Lower lobe of right lung (tissue), 2 donors: ENCODE measurements at places on chromosomes 5 and 9. TPM values are rescaled to one million over a fixed set of nuclear protein-coding genes. Genes with fewer than 3 reads are reported as not detected.

DNA sequence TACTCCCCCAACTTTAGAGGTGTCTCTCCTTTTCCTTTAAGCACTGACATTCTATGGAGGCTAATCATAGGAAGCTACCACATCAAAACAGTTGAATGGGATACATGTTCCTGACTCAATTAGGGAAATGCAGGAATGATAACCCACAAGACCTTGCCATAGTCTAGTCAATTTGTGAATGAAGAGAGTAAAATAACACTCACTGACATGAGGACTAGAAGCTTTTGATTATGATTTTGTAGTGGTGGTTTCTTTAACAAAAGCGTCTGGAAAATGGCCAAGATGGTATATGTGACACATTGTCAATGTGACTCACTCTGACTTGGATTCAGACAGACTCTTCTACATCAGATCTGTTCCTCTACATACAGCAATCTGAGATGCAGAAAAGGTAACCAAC is 13.7 kb upstream of the PRELID2 start:
- no peaks in the 10 kb centered on the region for H3K36me3 ChIP-seq
- no peak overlapping the region for H3K27ac ChIP-seq
- no peak for DNase-seq
- H3K27me3 ChIP-seq, result no peaks in the 10 kb centered on the region
- no peak overlapping the region for H3K4me3 ChIP-seq

ZSWIM6 gene
- 18.1 TPM for total RNA-seq

DNA sequence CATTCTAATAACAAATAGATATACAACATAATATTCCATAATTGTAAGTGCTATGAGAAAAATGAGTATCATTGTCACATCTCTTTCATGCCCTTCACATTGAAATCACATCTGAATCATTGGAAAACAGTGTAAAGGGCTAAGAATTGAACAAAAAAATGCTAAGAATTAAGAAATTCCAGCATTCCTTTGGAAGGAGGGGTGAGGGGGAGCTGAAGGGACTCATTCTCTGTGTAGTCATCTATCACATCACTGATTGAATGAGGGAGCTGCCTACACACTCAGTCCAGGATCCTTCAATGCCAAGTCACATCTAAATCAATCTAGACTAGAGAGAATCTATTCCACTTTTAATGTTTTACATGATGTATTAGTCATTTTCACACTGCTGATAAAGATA is 286.6 kb downstream of the DTWD2 start:
- no peaks in the 10 kb centered on the region for H3K27me3 ChIP-seq
- no peaks in the 10 kb centered on the region for H3K36me3 ChIP-seq
- no peaks in the 10 kb centered on the region for H3K4me1 ChIP-seq
- DNase-seq, result no peak
- no peak overlapping the region for H3K4me3 ChIP-seq

TAS2R1 gene
- total RNA-seq, result not detected

DNA sequence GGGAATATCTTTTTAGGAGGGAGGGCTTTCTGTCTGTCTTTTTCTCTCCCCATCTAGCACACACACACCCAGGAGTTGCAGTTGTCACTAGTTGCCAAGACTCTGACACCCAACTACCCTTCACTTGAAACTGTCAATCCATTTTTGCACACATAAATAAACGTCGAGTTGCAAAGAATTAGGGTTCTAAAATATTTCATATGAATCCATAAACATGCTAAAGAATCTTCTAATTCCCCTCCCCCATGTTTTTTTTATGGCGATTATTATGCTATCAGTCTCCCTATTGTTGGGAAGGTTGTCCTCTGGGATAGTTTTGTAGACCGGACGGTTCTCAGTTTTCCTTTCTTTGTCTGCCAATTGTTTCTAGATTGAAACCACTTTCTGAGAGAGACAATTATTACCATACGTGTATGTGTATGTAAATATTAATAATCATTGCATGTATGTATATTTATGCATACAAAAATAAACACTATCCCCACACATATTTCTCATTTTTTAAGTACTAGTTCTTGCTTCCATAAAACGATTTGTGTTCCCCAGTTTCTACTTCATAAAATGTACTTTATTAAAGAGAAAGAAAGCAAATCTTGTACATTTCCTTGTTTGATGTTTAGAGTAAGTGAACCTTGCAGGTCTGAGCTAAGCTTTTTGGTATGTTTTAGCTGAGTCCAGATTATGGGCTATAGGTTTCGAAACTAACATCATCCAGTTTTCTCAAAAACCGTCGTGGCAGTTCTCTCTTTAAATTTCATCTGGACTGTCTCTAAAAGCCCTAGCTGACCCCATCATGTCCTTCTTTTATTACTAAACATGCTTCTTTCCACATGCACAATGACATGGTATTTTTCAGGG is 165.0 kb upstream of the MPDZ start:
- H3K4me1 ChIP-seq, result peaks cover 14% of the 10 kb centered on the region
- DNase-seq, result no peak
- no peaks in the 10 kb centered on the region for H3K36me3 ChIP-seq
- H3K4me3 ChIP-seq, result no peak overlapping the region

PCDHB9 gene
- total RNA-seq, result 3.0 TPM

GRCh38 chr5:172895549-172895948 is 61.5 kb downstream of the ERGIC1 start:
- H3K36me3 ChIP-seq, result peaks cover 48% of the 10 kb centered on the region
- H3K4me1 ChIP-seq, result peaks cover 56% of the 10 kb centered on the region
- no peak overlapping the region for H3K4me3 ChIP-seq
- no peaks in the 10 kb centered on the region for H3K27me3 ChIP-seq

DNA sequence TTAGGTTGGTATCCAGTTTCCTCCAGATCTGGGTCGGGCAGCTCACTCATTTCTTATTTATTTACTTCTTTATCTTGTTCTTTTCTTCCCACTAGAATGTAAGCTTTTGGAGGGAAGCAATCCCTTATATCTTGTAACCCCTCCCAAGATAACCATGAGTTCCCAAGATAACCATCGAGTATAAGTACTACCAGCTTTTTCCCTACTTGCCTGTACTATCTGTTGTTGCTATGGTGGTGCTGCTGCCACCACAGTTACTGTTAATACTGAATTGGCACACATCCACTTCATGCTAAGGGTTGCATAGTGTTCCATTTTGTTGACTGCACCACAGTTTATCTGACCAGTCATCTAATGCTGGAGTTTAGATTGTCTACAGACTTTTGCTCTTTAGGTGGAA is 19.9 kb downstream of the NUP214 start:
- H3K4me1 ChIP-seq, result no peaks in the 10 kb centered on the region
- no peak overlapping the region for H3K4me3 ChIP-seq
- DNase-seq, result no peak
- peaks cover 100% of the 10 kb centered on the region for H3K36me3 ChIP-seq
- H3K27me3 ChIP-seq, result no peaks in the 10 kb centered on the region

GRCh38 chr9:5110867-5111681 is 74.4 kb downstream of the INSL6 start:
- H3K4me1 ChIP-seq, result no peaks in the 10 kb centered on the region
- H3K4me3 ChIP-seq, result no peak overlapping the region
- H3K27me3 ChIP-seq, result no peaks in the 10 kb centered on the region
- DNase-seq, result no peak
- peaks cover 13% of the 10 kb centered on the region for H3K36me3 ChIP-seq
- H3K27ac ChIP-seq, result no peak overlapping the region

IRX1 gene
- total RNA-seq, result 6.0 TPM

DNA sequence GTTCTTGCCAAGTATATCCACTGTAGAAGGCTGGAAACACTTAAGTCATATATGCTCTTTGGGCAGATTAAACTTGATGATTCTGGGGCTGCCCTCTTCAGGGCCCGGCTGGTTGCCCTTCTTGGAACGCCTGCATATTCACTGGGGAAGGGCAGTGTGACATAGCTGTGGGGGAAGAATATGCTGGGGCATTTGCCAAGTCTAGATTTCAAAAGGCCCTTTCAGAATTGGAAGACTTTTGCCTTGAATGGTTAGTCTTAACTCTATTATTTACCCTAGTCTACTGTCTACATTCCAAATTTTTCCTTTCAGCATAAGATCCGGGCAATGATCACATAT is 161.2 kb upstream of the PITX1 start:
- no peak overlapping the region for H3K27ac ChIP-seq
- no peak overlapping the region for H3K4me3 ChIP-seq
- peaks cover 8% of the 10 kb centered on the region for H3K4me1 ChIP-seq
- peaks cover 23% of the 10 kb centered on the region for H3K27me3 ChIP-seq
- H3K36me3 ChIP-seq, result no peaks in the 10 kb centered on the region

GRCh38 chr5:58545912-58546311 is 37.0 kb upstream of the RAB3C start:
- DNase-seq, result no peak
- H3K4me3 ChIP-seq, result no peak overlapping the region
- no peaks in the 10 kb centered on the region for H3K36me3 ChIP-seq
- H3K4me1 ChIP-seq, result peaks cover 14% of the 10 kb centered on the region
- no peak overlapping the region for H3K27ac ChIP-seq
- no peaks in the 10 kb centered on the region for H3K27me3 ChIP-seq

DNA sequence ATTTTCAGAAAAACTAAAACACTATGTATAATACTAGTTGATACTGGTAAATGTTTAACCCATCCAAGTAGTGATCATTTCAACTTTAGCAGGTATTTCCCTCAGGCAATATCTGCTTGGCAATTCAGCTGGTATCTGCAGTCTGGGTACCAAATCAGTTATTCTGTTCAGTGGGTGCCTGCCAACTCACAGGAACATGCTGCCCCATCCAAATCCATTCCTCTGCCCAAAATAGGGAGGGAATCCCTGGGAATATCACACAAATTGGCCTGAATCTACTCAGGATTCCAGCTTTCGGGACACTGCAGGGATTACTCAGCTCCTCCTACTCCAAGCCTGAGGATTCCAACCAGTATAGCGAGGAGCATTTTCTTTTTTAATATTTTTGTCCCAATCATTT is 61.7 kb upstream of the PDE4D start:
- H3K27me3 ChIP-seq, result no peaks in the 10 kb centered on the region
- H3K4me3 ChIP-seq, result no peak overlapping the region
- no peaks in the 10 kb centered on the region for H3K4me1 ChIP-seq
- no peak for DNase-seq

DNA sequence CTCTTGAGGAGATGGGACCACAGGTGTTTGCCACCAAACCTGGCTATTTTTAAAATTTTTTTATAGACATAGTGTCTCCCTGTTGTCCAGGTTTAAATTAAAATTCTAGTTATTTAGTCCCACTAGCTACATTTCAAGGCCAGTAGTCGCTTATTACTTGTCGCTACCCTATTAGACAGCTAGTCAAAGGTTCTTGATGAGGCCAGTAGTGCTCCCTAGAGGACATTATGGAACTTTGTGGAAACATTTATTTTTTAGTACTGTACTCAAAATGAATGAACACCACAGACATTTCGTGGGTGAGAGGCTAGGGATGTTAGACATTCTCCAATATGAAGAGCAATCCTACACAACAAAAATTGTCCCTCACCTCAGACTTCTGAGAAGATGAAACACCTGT is 14.4 kb upstream of the GRXCR2 start:
- H3K4me3 ChIP-seq, result no peak overlapping the region
- no peak for DNase-seq
- H3K36me3 ChIP-seq, result no peaks in the 10 kb centered on the region

- no peak overlapping the region for H3K4me3 ChIP-seq
- H3K27me3 ChIP-seq, result no peaks in the 10 kb centered on the region
- no peaks in the 10 kb centered on the region for H3K36me3 ChIP-seq
- no peak for DNase-seq
- H3K27ac ChIP-seq, result no peak overlapping the region
Observed at GRCh38 chr5:91306497-91306896, 76.6 kb downstream of the ARRDC3 start.

IL11RA gene
- 25.7 TPM for total RNA-seq

DNA sequence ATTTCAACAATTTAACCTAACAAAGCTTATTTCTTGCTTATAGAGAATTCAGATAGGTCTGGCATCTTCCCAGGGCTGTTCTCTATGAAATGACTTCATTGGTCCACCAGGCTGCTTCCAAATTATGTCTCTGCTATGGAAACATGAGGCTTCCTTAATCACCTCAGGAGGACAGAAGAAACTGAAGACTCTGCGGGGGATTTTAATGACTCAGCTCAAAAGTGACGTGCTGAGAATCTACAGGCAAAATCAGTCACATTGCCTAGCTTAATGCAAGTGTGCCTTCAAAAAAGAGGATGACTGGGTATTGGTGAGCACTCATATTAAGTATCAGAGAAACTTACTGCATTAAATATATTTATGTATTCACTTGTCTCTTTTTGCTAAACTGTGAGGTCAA is 315.5 kb upstream of the RGMB start:
- no peak overlapping the region for H3K4me3 ChIP-seq
- H3K4me1 ChIP-seq, result no peaks in the 10 kb centered on the region
- no peak for DNase-seq
- H3K36me3 ChIP-seq, result no peaks in the 10 kb centered on the region
- H3K27me3 ChIP-seq, result no peaks in the 10 kb centered on the region

- no peak for DNase-seq
- H3K4me1 ChIP-seq, result no peaks in the 10 kb centered on the region
- no peaks in the 10 kb centered on the region for H3K36me3 ChIP-seq
- H3K27ac ChIP-seq, result no peak overlapping the region
- no peaks in the 10 kb centered on the region for H3K27me3 ChIP-seq
- H3K4me3 ChIP-seq, result no peak overlapping the region
Observed at GRCh38 chr5:161934486-161934885, 86.6 kb downstream of the GABRA1 start.

- H3K4me3 ChIP-seq, result no peak overlapping the region
- peaks cover 44% of the 10 kb centered on the region for H3K36me3 ChIP-seq
- no peak overlapping the region for H3K27ac ChIP-seq
- no peaks in the 10 kb centered on the region for H3K27me3 ChIP-seq
- no peak for DNase-seq
Observed at GRCh38 chr5:73031839-73032238, 76.0 kb downstream of the FCHO2 start.

DNA sequence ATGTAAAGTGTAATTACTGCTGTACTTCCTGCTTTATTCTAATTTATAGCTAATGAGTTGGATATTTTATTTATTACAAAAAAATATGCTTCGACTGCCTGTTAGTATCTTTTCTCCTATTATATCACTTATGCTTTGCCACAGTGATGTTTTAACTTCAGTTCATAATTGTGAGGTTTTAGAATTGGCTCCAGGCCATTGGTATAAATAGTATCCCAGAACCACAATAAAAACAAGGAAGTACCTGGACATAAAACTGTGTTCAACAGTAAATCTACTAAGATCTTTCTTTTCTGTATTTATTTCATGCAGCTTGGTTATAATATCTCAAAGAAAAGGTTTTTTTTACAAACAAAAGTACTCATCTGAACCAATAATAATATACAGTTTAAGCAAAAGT is 354.3 kb upstream of the CDH9 start:
- H3K36me3 ChIP-seq, result no peaks in the 10 kb centered on the region
- no peaks in the 10 kb centered on the region for H3K4me1 ChIP-seq
- DNase-seq, result no peak
- no peak overlapping the region for H3K27ac ChIP-seq

DNA sequence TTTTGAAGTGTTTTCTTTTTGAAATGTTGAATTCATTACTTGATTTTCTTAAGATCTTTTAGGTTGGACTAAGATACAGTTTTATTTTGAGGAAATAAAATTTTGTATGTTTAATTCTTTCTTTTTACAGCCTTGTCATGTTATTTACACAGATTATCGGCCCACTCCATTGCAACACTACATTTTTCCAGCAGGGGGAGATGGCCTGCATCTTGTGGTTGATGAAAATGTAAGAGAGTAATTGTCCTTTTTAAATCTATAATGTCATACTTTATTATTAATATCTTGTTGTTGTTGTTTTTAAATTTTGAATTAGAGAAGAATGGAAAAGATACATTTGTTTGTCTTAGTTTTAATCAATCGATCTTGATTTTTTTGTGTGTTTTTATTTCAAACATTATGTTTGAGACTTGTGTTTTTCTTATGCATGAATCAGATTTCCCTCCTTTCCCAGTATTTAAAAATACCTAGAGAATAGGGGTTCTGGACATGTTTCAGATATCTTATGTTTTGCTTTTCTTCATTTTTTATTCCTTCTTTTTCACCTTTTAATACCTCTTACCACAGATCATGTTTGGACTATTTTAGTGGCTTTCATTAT is 36.7 kb downstream of the MTREX start:
- no peak overlapping the region for H3K4me3 ChIP-seq
- no peak for DNase-seq
